ENCODE measurements at places on chromosomes 12 and 14.

DNA sequence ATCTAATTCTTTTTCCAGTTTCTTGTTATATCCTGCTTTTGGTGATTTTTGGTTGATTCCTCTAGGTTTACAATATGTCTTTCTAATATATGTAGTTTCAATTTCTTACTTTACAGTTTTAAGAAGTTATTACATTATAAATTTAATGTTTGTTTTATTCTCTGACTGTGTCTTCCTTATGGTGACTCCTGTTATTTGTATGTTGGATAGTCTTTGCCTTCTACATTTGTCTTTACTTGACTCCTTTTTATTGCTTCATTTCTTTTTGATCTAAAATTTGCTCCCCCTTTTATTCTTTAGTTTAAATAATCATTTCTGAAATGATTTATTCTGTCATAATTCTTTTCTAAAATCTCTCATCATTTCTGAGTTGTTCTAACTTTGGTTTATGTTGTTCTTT lies 125.8 kb downstream of the CCDC91 start:
- DNase-seq: no peak

DNA sequence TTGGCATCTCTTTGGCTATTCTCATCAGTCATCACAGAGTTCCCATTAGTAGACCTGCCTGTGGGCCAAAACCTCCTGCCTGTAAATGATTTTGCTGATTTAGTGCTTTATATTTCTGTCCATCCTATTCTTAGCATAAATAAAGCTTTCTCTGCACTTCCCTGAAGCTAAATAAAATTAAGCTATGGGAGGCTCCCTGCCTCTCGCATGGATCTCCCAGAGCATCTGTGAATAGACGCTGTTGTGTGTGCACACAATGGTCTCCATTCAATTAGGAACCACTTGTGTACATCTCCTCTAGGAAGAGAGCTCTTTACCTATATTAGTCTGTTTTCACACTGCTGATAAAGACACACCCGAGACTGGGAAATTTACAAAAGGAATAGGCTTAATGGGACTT lies 80.4 kb downstream of the PPFIBP1 start:
- DNase-seq: no peak

DNA sequence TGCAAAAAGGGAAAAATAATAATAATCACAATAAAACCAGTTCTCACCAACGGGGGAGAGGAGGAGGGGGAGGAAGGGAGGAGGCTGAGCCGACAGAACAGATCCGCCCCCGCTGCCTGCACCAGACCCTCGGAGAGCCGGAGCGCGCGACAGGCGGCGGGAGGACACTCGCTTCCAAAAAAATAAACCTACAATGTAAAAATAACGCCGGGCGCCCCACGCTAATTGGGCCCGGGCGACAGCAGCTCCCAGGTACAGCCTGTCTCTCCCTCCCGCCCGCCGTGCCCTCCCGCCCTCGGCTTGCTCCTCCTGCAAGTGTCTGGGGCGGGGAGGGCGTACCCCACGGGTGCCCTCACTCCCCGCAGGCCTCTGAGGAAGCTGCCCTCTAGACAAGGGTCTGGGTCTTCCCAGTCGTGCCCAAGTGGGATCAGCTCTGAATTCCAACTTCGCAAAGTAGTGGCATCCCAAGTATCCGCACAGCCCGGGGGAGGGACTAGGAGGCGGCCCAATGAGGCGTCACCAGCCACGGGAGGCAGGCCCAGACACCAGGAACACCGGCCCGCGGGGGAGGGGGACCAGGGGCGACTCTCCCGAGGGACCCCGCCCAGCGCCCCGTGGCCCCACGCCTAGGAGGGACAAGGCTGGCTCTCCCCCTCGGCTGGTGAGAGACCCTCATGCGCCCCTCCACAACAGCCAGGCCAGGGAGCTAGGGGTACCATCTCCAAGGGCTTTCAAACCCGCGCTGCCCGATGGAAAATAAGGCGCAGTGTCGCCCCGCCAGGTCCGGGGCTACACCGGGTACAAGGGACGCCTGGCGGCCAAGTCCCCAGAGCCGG lies 1.0 kb downstream of the NCOR2 start:
- DNase-seq: peak; percentile 93

- no peak for DNase-seq
Measured at GRCh38 chr14:43361751-43362150, 1145.3 kb downstream of the FSCB start.

GRCh38 chr12:51625370-51625769 lies 34.3 kb downstream of the SCN8A start:
- DNase-seq: no peak

DNA sequence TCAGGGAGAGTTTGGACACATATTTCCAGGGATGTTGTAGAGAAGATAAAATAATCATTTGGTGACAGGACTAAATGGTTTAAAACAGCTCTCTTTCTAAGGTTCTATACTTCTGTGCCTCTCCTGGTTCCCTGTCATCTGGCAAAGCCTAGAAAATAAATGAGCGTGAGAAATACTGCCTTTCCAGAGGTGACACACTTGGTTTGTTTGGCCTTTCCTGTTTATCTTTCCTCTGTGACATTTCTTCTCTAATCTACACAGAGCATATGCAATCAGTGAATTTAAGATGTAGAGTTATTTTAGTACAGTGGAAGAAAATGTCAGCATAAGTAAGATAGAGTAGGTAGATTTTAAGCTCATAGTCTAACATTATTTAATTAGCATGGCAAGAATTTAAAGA lies 22.0 kb upstream of the SSTR1 start:
- no peak for DNase-seq

- no peak for DNase-seq
Measured at GRCh38 chr12:80299976-80300375, 144.1 kb upstream of the PTPRQ start.

GRCh38 chr12:29742646-29743045 lies 41.1 kb downstream of the TMTC1 start:
- no peak for DNase-seq

- no peak for DNase-seq
Measured at GRCh38 chr14:24315807-24316596, 4.7 kb downstream of the LTB4R start.

- DNase-seq: no peak
Measured at GRCh38 chr14:78278464-78279250, 108.5 kb downstream of the NRXN3 start.

- DNase-seq: no peak
Measured at GRCh38 chr12:124347805-124348658, 53.1 kb downstream of the RFLNA start.

DNA sequence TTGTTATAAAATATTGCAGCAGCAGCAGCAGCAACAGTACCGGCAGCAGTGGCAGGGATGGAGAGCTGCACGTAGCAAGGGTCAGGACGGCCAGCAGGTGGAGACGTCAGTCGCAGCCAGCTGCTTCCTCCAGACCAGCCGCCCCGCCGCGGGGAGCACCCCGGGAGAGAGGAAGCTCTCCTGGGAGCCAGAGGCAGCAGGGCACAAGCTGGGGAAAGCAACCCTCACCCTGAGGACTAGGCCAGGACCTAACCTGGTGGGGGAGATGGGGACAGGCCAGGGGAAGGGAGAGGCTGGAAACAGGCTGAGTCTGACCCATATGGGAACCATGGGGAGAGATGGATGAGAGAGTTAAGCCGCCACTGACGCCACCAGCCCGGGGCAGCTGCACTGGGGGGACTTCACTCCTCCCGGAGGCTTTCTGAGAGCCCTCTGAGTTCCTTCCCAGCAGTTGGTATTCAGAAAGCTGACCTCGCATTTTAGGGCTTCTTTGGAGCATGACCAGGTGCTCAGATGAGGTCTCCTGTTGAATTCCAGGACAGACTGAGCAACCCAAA lies 56.3 kb downstream of the SPTB start:
- peak; percentile 86 for DNase-seq

GRCh38 chr12:3647504-3647903 lies 105.4 kb downstream of the CRACR2A start:
- no peak for DNase-seq

DNA sequence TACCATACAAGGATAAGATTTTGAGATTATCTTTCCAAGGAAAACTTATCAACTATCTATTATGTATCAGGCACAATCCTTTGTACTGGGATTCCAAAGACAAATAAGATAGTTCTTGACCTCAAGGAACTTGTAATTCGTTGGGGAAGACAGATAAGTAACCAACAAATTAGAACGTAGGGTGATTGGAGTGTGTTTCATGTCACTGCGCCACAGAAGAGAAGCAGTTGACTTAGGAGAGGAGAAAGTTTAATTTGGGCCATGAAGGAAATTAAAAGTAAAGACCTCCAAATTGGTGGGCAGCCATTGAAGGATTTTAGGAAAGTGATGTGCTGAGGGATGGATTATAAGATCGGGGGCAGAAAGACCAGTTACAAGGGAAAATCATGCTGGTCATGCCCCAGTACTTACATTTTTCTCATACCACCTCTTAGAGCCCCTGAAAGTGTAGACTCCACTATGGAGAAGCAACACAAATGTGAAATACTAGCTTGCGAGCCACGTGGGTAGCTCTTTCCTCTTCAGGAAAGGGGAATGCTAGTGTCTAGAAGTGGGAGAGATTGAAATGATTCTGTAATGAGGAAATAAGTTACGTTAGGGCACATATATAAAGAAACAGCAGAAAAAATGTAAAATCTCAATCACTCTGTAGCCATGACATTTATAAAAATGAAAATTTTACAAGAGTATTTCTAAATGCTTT lies 148.7 kb downstream of the ETV6 start:
- no peak for DNase-seq

DNA sequence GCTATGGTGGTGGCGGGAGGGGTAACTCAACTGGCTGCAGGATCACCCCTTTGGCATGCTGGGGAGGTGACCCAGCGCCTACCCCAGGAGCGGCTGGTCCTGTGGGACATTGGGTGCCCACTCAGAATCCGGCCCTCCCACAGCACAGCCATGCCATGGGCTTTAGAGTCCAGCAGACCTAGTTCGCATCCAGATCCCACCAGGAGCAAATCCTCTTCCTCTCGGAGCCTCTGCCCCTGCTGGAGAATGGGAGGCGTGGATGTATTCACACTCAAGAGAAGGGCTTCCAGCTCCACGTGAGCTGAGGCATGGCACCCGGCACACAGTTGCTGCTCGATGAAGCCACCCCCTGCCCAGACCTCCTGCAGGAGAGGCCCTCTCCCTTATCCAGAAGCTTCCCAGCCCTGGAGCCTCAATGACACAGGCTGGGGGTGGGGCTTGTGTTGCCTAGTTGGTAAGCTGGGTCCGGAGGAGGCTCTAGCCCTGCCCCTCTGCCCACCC lies 17.7 kb downstream of the FAM222A start:
- no peak for DNase-seq

DNA sequence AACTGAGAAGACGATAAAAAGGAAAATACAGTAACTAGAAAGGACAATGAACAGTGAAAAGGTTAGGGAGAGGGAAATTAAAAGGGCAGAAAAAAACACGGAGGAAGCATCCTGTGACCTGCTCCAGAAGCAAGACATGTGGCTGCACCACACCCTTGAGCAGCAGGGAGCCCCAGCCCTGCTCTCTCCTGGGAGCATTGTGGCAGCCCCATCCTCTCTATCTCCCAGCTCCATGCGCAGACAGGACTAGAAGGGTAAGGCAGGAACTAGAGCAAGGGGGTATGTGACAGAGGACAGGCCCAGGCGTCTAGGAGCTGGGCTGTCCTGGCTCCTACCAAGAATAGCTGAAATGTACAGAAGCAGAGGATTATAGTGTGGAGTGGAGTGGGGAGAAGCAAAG lies 38.6 kb upstream of the SMUG1 start:
- no peak for DNase-seq

GRCh38 chr14:51327376-51327775 lies 87.3 kb downstream of the TMX1 start:
- no peak for DNase-seq

DNA sequence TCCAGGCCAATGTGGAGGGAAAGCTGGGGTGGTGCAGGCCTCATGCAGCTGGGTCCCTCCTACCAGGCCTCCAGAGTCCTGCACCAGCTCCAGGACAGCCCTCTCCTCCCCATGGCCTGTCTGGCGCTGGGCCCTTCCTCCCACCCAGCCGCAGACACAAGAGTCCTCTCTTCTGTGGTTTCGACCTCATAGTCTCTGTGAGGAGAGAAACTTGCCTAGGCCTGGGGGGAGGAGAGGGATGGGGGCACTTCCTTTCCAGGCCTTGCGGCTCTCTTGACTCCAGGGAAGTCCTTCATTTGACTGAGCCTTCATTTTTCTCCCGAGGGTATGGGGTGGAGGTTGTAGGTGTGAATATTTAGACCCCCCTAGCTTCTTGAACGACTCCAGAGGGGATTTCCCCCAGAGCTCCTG lies 2.3 kb downstream of the MMP14 start:
- DNase-seq: no peak

GRCh38 chr14:58439476-58439875 lies 12.0 kb downstream of the KIAA0586 start:
- DNase-seq: no peak

- peak; percentile 64 for DNase-seq
Measured at GRCh38 chr14:99320105-99320572, 48.1 kb upstream of the BCL11B start.

- DNase-seq: no peak
Measured at GRCh38 chr12:99004799-99005466, 359.8 kb downstream of the APAF1 start.

- no peak for DNase-seq
Measured at GRCh38 chr12:614411-614970, 48.8 kb downstream of the NINJ2 start.

DNA sequence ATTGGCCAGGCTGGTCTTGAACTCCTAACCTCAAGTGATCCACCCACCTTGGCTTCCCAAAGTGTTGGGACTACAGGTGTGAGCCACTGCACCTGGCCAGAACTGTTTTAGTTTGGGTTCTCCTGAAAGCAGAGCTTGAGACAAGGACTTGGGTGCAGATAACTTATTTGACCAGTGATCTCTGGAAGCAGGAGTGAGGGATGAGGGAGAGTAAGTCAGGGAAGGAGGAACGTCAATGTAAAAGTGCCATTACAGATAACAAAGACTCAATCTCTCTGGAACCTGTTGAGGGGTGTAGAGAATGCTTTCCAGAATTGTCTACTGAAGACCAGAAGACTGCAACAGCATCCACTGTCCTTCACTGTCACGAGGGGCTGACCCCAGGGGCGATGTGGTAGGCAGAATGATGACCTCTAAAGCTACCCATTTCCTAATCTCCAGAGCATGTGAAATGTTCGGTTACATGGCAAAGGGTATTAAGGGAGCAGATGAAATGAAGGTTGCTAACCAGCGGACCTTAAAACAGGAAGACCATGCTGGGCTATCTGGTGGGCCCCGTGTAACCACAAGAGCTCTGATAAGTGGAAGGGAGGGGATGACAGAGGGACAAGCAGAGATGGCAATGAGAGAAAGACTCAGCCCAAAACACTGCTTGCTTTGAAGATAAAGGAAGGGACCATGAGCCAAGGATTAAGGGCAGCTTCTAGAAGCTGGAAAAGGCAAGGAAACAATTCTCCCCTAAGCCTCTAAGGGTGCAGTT lies 207.8 kb downstream of the RBM19 start:
- no peak for DNase-seq

- DNase-seq: peak; percentile 65
Measured at GRCh38 chr12:55720894-55721444, 776 bp downstream of the RDH5 start.

GRCh38 chr12:92702754-92703679 lies at the start of gene PLEKHG7:
Gene PLEKHG7 (plus strand): TSS chr12:92702989. CDS start chr12:92706632, 3,643 bp downstream.
- DNase-seq: no peak

GRCh38 chr14:80946797-80947196 lies 5.3 kb upstream of the CEP128 start:
- no peak for DNase-seq

- no peak for DNase-seq
Measured at GRCh38 chr12:63149909-63150712, 890 bp downstream of the AVPR1A start.

All from RWPE1 (cell line).